ENCODE measurements at places on chromosomes 16 and 17.

DNA sequence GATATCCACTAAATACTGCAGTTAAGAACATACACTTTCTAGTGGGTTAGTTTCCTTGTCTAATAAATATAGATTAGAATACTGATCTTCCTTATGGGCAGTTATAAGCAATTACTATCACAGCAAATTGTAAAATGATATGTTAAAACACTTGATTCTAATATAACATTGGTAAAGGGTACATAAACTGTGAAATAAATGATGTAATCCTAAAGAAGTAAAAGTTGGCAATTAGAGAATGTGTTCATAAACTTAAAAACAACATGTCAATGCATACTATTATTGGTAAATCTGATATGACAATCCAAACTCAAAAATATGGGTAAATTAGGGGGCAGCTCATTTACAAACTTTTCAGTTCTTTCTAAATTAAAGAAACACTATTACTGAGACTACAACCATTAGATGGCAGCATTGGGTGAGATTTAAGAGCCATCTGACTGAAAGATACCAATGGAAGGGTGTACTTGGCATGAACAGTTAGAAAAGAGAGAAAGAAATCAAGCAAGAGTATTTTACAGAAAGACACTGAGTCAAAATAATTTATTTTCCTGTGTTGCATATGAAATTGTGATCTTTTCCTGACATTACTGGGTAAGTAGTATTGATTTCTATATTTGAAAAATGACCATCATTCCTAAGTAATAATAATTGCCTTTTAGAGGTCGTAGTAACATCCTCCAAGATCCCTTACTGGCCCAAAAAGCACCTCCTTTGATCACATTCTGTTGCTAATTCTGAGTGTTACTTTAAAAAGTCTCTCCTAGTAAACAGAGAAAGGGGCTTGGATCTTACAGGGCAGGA lies 119.6 kb downstream of the SPAG9 start:
- peak; percentile 63 for DNase-seq

DNA sequence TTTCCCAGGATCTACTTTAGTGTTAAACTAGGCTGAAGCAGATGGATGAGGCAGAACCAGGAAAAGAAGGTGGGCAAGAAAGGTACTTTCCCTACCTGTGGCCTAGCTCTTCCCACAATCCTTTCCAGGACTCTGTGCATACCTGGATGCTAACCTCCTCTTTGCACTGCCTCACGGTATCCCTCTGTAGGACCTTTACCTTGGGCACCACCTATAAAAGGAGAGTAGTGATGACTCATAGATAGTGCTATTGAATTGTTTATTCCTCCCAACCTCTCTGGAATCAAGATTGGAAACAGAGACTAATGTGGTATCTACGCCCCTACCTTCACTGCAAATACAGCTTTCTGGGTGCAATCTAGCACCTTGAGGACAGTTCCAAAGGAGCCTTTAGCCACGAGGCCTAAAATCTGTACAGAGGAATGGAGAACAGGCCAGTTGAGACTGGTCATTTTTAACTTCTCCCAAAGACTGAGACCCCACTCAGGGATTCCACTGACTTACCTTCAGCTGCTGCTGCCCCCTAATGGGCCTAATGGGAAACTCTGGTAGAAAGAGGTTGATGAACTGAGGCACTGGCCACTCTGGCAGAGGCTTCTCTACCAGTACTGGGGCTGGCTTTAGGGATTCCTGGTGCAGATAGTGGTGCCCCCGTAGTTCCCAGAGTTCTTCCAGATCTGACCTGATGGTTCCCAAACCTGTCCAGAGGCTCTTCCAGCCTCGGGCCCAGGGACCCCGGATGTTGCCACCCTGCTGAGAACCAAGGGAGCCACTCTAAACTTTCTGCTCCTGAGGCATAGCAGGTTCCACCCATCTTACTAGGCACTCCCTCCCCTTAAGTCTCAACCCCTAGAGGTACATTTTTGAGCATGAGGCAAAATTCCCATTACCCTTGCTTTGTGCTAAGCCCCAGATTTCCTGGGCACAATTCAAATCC lies 781 bp downstream of the RSKR start:
- DNase-seq: peak; percentile 21

- DNase-seq: no peak
These were observed 193.8 kb downstream of the SNX29 start for GRCh38 chr16:12170103-12171040.

DNA sequence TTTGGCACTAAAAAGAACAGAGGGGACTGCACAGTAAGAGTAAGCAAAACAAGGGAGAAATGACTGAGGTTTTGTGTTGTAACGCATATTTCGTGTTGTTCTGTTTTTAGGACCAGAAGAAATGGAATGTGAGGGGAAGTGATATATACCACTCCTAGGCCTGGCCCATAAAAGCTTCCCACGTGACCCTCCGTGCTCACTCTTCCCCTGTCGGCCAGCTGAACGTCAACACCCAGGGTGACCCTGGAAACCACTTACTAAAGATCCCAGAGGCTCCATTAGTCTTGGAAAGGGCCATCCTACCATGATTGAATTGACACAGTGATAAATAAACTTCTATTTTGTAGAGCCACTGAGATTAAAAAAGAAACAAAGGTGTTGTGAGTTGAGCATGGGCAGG lies 79.8 kb downstream of the HELZ start:
- DNase-seq: no peak

- no peak for DNase-seq
These were observed 9.9 kb upstream of the MVD start for GRCh38 chr16:88672776-88673175.

DNA sequence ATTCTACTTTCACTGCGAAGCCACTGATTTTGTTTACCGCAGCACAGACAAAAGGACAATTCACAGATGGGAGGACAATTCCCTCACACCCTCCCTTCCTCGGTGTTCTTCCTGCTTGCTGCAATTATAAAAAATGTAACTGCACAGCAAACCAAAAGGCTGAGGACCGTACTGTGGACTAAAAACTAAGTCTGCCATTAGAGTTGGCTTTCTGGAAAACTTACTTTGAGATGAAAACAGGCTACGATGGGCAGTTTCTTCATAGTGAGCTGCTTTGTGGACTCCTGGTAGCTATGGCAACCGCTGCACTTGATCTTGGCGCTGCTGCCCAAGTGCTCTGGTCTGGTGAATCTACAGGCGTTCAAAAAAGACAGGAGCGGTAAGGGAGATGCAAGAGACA lies 35.2 kb downstream of the USP22 start:
- no peak for DNase-seq

DNA sequence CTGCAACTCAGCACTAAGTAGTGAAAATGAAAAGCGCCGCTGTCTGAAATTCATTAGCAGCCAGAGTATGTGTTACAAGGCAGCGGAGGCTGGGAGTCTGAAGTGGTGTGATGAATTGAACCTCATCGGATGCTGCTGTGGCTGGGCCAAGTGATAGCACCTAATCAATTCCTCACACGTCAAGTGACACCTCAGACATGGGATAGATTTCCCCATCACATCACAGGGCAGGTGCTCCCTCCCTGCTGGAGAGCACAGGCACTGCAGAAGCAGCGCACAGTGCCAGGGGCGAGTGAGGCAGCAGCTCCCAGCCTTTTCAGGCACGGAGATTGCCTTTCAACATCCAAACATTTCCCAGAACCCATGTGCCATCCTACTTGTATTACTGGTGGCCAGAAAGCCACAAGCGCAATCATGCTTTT lies 32.2 kb downstream of the DRC3 start:
- DNase-seq: no peak

DNA sequence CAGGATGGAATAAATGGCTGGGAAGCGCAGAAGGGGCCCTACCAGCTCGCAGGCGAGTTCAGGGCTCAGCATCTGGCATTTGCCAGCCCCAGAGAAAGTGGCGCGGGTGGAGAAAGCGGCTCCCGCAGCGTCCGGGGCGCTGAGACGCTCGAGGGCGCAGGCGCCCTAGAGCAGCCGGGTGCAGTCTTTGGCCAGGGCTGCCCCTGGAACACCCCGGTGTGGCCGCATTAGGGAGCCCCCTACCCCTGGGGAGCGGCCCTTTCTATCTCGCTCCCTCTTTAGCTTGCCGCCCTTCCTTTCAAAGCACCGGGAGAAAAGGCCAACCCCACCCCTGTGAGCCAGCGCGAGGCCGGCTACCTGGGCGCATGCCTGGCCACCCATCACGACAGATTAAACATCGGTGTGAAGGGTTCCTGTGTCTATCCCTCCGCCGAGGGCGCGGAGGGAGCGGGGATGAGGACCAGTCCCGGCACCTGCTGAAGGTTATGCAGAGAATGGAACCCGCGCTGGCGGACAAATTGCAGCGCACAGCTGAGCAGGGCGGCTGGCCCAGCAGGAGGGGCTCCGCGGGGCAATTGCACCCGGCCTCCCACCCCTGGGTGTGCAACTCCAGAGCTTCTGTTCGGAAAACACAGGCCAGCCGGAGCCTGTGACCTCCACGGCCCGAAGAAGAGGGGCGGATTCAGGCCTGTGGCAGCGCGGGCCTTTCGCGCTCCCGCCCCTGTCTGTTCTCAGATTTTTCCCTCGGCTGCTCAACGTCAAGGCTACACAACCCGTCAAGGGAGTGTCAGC lies 15.6 kb upstream of the FOXF1 start:
- DNase-seq: no peak

DNA sequence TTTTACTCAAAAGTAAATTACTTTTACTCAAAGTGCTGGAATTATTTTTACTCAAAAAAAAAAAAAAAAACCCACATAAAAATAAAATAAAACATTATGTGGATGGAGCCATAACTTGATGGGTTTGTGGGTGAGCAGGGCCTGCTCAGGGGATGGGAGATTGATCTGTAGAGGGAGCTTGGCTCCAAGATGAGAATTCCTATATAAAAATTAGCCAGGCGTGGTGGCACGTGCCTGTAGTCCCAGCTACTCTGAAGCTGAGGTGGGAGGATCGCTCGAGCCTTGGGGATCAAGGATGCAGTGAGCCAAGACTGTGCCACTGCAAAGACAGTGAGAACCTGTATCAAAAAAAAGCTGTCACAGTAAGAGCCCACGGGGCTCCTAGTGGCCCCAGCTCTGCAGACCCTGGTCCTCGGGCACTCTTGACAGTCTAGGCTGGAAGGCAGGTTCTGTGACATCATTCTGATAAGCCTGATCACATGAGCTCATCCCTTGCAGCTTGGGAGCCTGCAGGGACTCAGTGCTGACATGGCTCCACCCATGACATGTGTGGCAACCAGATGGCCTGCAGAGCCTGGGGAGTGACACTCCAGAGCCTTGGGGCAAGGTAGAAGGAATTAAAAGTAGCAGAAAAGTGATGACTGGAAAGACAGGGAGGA lies 42.5 kb downstream of the ST3GAL2 start:
- DNase-seq: no peak

DNA sequence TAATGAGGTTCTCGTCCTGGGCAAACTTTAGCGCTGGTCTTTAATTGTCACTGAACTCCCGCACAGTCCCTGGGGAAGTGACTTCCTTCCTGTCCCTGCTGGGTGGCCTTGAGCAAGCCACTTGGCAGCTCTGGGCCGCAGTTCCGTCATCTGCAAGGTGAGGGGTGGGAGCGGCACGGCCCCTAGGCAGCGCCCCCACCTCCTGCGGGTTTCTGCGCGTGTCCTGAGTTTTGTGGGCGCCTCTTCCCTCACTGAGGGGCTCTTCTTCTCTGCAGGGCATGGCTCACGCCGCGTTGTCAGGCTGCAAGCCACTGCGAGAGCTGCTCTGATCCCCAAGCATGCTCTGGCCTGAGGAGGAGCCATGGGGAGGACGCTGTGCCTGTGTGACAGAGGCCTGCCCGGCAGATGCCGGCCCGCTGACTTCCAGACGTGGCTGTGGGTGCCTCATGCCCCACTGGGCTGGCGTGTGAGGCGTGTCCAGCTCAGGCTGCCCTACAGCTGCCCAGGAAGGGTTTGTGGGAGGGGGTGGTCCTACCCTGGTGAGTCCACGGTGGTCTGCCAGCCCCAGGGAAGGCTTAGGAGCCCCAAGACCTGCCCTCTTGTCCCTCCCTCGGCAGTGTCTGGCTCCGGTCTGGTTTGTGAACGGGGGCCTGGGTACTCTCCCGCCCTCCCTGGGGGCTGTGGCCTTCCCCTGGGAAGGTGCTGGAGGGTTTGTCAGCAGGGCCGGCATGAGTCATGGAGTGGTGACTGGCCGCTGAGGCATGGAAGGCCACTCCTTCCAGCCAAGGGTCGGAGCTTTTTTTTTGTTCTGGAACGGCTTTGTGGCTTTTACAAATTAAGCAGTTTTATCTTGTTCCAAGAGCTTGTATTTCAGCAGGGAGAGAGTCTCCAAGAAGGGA lies 182.0 kb downstream of the SEC14L1 start:
- DNase-seq: peak; percentile 94

DNA sequence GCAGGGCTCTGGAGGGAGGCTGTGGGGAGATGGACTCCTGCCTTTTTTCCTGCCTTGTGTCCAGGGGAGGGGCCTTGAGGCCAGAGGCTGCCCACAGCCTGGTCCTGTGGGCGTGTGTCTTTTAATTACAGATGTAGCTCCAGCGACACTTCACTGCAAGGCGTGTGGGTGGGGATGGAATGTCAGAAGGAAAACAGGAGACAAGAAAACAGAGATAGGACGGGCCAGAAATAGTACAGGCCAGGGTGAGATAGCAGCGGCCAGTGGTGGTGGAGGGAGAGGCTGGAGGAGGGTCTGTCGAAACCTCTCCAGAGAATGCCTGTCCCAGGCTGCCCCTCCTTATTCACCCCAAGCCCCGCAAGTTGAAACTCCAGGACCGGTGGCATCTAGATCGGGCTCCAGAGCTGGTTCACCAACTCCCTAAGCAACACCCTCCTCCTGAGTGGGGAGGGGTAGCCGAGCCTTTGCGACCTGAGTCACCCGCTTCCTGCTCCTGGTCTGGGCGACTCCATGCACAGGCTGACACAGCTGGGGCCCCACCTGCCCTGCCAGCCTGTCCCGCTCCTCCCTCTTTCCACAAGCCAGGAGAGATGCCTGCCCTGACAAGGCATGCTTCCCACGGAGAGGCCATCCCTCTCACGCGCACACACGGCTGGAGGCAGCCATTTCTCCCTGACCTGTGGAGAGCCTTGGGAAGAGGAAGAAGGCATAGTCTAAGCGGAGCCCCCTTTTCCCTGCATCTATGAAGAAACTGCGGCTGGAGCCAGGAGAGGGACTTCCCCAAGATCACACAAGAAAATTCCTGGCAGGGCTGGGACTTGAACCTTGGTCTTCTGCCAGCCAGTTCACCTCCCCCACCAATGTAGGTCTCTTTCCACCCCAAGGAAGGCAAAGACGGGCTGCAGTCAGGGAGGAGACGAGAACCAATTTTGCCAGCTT lies 6.6 kb upstream of the JUP start:
- peak; percentile 73 for DNase-seq

- DNase-seq: no peak
These were observed 13.0 kb downstream of the SKAP1 start for GRCh38 chr17:48416971-48417370.

DNA sequence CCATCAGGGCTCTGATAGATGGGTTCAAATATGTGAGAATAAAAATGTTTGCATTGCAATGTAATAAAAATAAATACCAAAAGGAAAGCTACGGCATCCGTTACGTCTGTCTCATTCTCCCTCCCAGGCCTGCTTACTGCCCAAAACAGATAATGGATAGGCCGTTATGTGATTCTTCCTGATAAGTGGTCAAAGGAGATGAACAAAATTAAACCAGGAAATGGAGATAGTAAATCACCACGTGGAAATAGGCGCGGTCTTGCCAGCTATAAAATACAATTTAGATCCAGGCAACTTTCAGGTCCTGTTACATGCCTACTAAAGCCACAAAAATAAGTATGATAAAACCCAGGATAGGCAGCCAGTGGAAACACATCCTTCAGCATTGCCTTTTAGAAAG lies 49.5 kb upstream of the CCL1 start:
- DNase-seq: no peak

- DNase-seq: no peak
These were observed 150.0 kb downstream of the C16orf78 start for GRCh38 chr16:49523435-49524159.

- no peak for DNase-seq
These were observed 8.2 kb downstream of the SPNS2 start for GRCh38 chr17:4506892-4507291.

Data from kidney capillary endothelial cell (primary cell).